A549 treated with DMSO at 1 μM for 4 hours (cell line): ENCODE measurements at places on chromosomes 3 and 15. TPM values are rescaled to one million over a fixed set of nuclear protein-coding genes. Genes with fewer than 3 reads are reported as not detected.

ATP6V1A gene
- total RNA-seq: 18.8 to 22.5 TPM (median 22.2 TPM) in 5 replicates

GOLGA8T gene
- 0.66 to 1.7 TPM (median 1.3 TPM) in 5 replicates for total RNA-seq

SGO1 gene
- total RNA-seq: 14.9 to 18.5 TPM (median 17.6 TPM) in 5 replicates

LRRC31 gene
- total RNA-seq: 0.05 TPM in 1 of 5 replicates, not detected in the others

FOXL2NB gene
- total RNA-seq: 0.90 to 1.5 TPM (median 1.3 TPM) in 5 replicates

TGM4 gene
- 0.05 to 0.09 TPM (median 0.07 TPM) in 3 of 5 replicates, not detected in the others for total RNA-seq

POLQ gene
- 7.0 to 8.3 TPM (median 7.5 TPM) in 5 replicates for total RNA-seq

GPD1L gene
- 17.0 to 20.5 TPM (median 20.2 TPM) in 5 replicates for total RNA-seq

CERS3 gene
- total RNA-seq: not detected in 5 replicates

ZDHHC23 gene
- total RNA-seq: 2.2 to 4.3 TPM (median 3.6 TPM) in 5 replicates

DGKG gene
- total RNA-seq: 9.0 to 15.4 TPM (median 10.1 TPM) in 5 replicates

FBXO45 gene
- 7.0 to 8.6 TPM (median 8.0 TPM) in 5 replicates for total RNA-seq

FAM107A gene
- total RNA-seq: not detected in 5 replicates

STRIT1 gene
- not detected in 5 replicates for total RNA-seq

CALML4 gene
- total RNA-seq: 6.9 to 10.6 TPM (median 9.2 TPM) in 5 replicates

NCK1 gene
- total RNA-seq: 24.4 to 30.8 TPM (median 27.7 TPM) in 5 replicates

ERC2 gene
- total RNA-seq: 0.10 to 0.30 TPM (median 0.23 TPM) in 3 of 5 replicates, not detected in the others

PCYT1A gene
- total RNA-seq: 32.1 to 39.9 TPM (median 35.5 TPM) in 5 replicates

GATA2 gene
- total RNA-seq: 5.0 to 5.5 TPM (median 5.0 TPM) in 5 replicates

SLC38A3 gene
- total RNA-seq: 0.07 TPM in 1 of 5 replicates, not detected in the others

MINAR1 gene
- 0.42 to 0.71 TPM (median 0.64 TPM) in 5 replicates for total RNA-seq

FEZF2 gene
- not detected in 5 replicates for total RNA-seq

IL17RB gene
- 0.81 to 1.3 TPM (median 1.0 TPM) in 5 replicates for total RNA-seq

AHSG gene
- 0.08 TPM in 1 of 5 replicates, not detected in the others for total RNA-seq

RAB6B gene
- total RNA-seq: 1.5 to 2.4 TPM (median 1.7 TPM) in 5 replicates

COL6A6 gene
- total RNA-seq: not detected in 5 replicates

KNG1 gene
- total RNA-seq: 0.17 TPM in 1 of 5 replicates, not detected in the others

STRA6 gene
- total RNA-seq: 48.6 to 75.8 TPM (median 62.5 TPM) in 5 replicates

TFDP2 gene
- total RNA-seq: 14.8 to 20.9 TPM (median 18.8 TPM) in 5 replicates

NR1I2 gene
- total RNA-seq: not detected in 5 replicates

BSN gene
- 0.16 to 0.37 TPM (median 0.17 TPM) in 5 replicates for total RNA-seq

SLC9A9 gene
- total RNA-seq: 0.17 to 0.48 TPM (median 0.21 TPM) in 4 of 5 replicates, not detected in the other

RARB gene
- total RNA-seq: 6.6 to 16.1 TPM (median 14.1 TPM) in 5 replicates

B3GALNT1 gene
- total RNA-seq: 0.05 to 0.11 TPM (median 0.07 TPM) in 5 replicates

PIF1 gene
- total RNA-seq: 13.2 to 23.5 TPM (median 21.1 TPM) in 5 replicates

HEMK1 gene
- 3.5 to 7.6 TPM (median 7.0 TPM) in 5 replicates for total RNA-seq

CDCP1 gene
- total RNA-seq: 15.3 to 20.0 TPM (median 17.6 TPM) in 5 replicates

CACNA2D2 gene
- 0.36 to 0.78 TPM (median 0.42 TPM) in 5 replicates for total RNA-seq

FBLN2 gene
- total RNA-seq: 1.5 to 2.8 TPM (median 2.3 TPM) in 5 replicates

CSTA gene
- total RNA-seq: 0.63 to 1.2 TPM (median 1.1 TPM) in 5 replicates
